ENCODE measurements at places on chromosomes 2 and 18.

DNA sequence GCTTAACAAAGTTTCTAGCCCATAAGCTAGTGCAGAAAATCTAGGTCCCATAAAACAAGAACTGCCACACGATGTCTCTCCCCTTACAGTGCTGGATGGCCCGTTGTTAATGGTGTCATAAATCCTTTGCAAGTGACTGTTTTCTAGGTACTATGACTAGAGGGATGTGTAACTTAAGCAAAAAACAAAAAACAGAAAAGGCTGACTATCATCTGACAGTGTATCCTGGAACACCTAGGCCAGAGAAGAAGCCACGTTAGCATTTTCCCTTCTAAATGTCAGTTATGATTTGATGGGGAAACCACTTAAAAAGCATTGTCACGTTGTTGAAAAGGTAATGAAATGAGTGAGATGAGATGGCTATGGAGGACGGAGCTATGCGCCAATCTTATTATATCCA lies 2.4 kb downstream of the CASP8 start:
- H3K27me3 ChIP-seq = no peaks in the 10 kb centered on the region
- H3K4me1 ChIP-seq = peaks cover 70% of the 10 kb centered on the region
- H3K4me3 ChIP-seq = peak overlapping the region; percentile 74
- DNase-seq = peak; percentile 43

DNA sequence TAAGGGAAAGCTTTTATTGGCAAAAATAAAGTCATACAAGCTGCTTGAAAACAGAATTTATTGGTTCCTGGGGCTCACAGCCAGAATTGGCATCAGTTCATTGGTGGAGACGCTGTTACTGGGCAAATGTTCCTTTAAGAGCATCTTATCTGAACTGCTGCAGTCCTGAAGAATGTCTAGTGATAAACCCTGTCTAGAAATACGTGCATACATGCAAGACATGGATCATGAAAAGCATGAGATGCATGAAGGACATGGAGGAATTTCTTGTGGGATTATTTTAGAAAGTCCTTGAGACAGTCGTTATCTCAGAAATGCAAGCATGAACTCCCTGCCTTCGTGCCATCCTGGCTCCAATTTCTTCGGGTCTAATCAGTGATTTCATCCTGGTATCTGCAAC lies 32.5 kb upstream of the FHOD3 start:
- peaks cover 4% of the 10 kb centered on the region for H3K27me3 ChIP-seq
- no peak for DNase-seq

GRCh38 chr18:68114989-68115388 lies 598.5 kb upstream of the DSEL start:
- H3K4me3 ChIP-seq = no peak overlapping the region
- H3K27me3 ChIP-seq = no peaks in the 10 kb centered on the region
- no peak overlapping the region for H3K27ac ChIP-seq
- no peaks in the 10 kb centered on the region for H3K4me1 ChIP-seq
- DNase-seq = no peak
- no peaks in the 10 kb centered on the region for H3K36me3 ChIP-seq

DNA sequence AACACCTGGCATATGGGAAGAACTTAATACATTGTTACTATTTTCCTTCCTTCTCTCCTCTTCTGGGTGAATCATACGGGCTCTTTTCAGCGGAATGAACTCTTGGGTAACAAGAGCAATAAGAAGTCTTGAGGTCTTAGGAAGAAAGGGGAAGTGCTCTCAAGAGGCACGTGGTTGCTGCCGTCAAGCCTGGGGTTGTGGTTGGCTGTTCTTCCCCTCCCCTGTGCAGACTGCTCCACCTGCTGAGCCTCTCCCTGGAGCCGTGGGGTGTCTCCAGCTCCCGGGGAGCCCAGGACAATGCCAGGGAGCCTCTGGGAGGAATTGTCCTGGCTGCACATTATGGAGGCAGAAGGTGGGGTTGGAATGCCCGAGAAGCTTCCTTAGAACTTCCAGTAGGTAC lies 19.4 kb downstream of the TOGARAM2 start:
- peaks cover 24% of the 10 kb centered on the region for H3K4me1 ChIP-seq
- no peaks in the 10 kb centered on the region for H3K36me3 ChIP-seq
- peak; percentile 74 for DNase-seq
- peak overlapping the region; percentile 38 for H3K27ac ChIP-seq

DNA sequence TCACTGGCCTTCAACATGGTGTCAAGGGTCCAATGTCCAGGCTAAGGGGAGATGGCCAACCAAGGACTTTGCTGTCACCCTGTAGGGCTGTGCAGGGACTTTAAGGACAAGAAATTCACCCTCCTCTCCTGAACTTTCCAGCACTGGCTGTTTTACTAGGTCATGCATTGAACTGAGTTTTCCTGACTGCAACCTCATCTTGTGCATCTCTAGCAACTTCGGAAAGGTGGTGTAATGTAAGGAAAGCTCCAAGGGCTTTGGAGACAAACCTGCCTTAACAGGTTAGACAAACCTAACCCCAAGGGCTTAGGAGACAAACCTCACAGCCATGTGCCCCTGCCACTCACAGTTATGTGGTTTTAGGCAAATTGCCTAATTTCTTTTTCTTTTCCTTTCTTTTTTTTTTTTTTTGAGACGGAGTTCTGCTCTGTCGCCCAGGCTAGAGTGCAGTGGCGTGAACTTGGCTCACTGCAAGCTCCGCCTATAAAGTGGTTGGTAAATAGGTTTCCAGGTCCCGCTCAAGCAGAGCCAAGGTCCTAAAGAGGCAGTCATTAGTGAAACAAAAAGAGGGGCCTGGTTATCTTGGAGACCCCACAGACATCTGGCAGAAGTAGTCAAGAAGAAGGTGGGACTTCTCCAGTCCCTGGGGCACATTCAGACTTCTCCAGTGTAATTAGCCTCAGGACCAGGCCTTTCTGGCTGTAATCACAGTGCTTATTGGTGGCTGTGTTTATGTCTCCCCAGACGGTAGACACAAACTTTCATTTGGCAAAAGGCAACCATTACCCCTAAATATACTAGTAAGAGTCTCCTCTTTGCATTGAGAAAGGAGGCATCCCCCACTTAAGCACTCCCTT lies 37.6 kb upstream of the PMAIP1 start:
- no peak overlapping the region for H3K27ac ChIP-seq
- no peaks in the 10 kb centered on the region for H3K27me3 ChIP-seq
- no peaks in the 10 kb centered on the region for H3K4me1 ChIP-seq
- no peaks in the 10 kb centered on the region for H3K36me3 ChIP-seq
- DNase-seq = no peak

Data from activated CD8-positive, alpha-beta memory T cell treated with anti-CD3 and anti-CD28 coated beads, Interleukin-2, amount 10 ng/mL, durations not matched to agents 7 days and 5 days (primary cell).